ENCODE measurements at places on chromosomes 6 and 20.

DNA sequence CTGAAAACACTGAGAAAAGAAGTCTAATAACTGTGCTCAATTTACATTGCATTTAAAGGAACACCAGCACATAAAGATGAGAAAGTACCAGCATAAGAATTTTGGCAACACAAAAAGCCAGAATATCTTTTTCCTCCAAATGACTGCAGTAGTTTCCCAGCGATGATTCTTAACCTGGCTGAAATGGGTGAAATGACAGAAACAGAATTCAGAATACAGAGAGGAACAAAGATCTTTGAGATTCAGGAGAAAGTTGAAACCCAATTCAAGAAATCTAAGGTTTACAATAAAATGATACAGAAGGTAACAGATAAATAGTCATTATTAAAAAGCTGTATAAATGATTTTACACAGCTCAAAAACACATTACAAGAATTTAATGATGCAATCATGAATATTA, 197.0 kb upstream of the EYS start:
- no peaks in the 10 kb centered on the region for H3K4me1 ChIP-seq
- H3K27ac ChIP-seq, result no peak overlapping the region
- H3K36me3 ChIP-seq, result no peaks in the 10 kb centered on the region
- no peaks in the 10 kb centered on the region for H3K27me3 ChIP-seq
- DNase-seq, result no peak
- no peak overlapping the region for H3K4me3 ChIP-seq

DNA sequence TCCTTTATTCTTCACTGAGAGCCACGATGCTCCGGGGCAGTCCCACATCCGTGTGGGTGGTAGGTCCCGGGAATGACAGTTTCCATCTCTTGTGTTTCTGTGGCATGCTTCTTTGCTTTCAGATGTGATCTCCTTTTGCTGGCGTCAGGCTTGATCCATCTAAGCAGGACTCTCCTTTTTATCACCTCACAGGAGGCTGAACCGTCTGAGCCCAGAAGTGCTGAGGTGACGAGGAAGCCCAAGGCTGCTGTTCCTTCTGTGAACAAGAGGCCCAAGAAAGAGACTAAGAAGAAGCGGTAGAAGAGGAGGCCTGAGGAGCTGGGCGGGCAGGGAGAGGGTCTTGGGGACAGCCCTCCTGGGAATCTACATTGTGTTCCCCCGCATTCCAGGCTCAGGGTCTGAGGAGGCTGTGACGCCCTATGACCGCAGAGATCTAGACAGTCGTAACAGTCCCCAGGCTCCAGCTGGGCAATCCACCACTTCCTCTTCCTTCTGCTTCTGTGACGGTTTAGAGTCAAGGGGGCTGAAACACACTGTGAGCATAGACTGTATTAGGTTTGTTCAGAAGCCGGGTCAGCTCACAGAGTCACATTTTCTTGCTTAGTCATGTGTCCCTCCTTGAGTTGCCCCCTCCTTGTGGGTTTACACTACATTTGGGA, 26.8 kb downstream of the MANBAL start:
- no peaks in the 10 kb centered on the region for H3K27me3 ChIP-seq
- H3K27ac ChIP-seq, result peak overlapping the region; percentile 57
- H3K36me3 ChIP-seq, result no peaks in the 10 kb centered on the region
- H3K4me3 ChIP-seq, result no peak overlapping the region

GRCh38 chr20:49835031-49835430, 22.4 kb downstream of the SLC9A8 start:
- no peak overlapping the region for H3K4me3 ChIP-seq
- no peak for DNase-seq
- no peaks in the 10 kb centered on the region for H3K4me1 ChIP-seq
- H3K27me3 ChIP-seq, result no peaks in the 10 kb centered on the region
- no peak overlapping the region for H3K27ac ChIP-seq
- peaks cover 35% of the 10 kb centered on the region for H3K36me3 ChIP-seq

- H3K36me3 ChIP-seq, result no peaks in the 10 kb centered on the region
- H3K4me1 ChIP-seq, result peaks cover 28% of the 10 kb centered on the region
- no peaks in the 10 kb centered on the region for H3K27me3 ChIP-seq
Measured at GRCh38 chr6:137791281-137792159, 75.5 kb upstream of the TNFAIP3 start.

DNA sequence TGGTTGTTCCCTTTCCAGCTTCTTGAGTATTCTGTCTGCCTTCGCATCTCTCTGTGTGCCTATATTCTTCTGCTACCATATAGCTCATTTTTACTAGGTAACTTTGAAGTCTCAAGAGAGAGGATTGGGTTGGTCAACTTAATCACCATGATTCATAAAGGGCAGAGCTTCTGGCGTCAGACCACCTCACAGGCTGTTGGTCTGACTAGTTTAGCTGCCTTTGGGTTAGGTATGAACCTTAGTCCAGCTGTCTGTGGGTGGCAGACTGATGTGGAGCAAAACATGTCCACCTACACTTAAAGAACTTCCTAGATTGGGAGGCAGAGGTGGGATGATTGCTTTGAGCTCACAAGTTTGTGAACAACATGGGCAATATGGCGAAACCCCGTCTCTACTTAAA, 192.2 kb upstream of the SGK1 start:
- no peaks in the 10 kb centered on the region for H3K36me3 ChIP-seq
- no peak overlapping the region for H3K4me3 ChIP-seq
- H3K27ac ChIP-seq, result no peak overlapping the region
- no peaks in the 10 kb centered on the region for H3K27me3 ChIP-seq

DNA sequence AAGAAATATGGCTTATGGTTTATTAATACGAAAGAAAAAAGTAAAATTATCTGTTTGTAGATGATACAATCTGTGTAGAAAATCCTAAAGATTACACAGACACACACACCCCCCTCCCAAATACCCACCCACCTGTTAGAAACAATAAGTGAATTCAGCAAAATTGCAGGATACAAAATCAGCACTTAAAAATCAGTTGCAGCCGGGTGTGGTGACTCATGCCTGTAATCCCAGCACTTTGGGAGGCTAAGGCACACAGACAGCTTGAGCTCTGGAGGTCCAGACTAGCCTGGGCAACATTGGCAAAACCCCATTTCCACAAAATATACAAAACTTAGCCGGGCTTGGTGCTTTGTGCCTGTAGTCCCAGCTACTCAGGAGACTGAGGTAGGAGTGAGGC, 42.3 kb downstream of the NINL start:
- H3K36me3 ChIP-seq, result no peaks in the 10 kb centered on the region
- no peak overlapping the region for H3K27ac ChIP-seq
- H3K4me3 ChIP-seq, result no peak overlapping the region
- no peaks in the 10 kb centered on the region for H3K27me3 ChIP-seq

DNA sequence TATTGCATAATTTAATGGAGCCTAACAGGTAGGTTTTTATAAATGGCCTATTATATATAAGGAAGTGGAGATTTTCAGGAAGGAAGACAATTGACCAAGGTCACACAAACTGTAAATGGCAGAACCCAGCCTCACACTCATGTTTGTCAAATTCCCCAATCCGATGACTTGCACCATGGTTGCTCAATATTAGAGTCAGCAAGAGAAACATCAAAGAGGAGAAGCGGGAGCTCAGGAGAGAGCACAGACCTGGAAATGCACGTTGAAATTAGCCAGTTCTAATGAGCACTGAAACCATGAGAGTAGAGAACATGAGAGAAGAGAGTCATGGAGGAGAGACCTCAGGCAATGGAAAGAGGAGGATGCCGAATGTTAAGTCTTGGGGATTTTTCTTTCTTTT, 13.5 kb upstream of the MLIP start:
- no peak overlapping the region for H3K27ac ChIP-seq
- H3K4me1 ChIP-seq, result no peaks in the 10 kb centered on the region

GRCh38 chr6:135014353-135014832, 40.2 kb downstream of the HBS1L start:
- peak overlapping the region; percentile 62 for H3K27ac ChIP-seq
- DNase-seq, result peak; percentile 55
- no peaks in the 10 kb centered on the region for H3K36me3 ChIP-seq
- H3K4me1 ChIP-seq, result peaks cover 18% of the 10 kb centered on the region

- no peak overlapping the region for H3K27ac ChIP-seq
- H3K4me3 ChIP-seq, result no peak overlapping the region
- H3K27me3 ChIP-seq, result no peaks in the 10 kb centered on the region
Measured at GRCh38 chr6:154872542-154873114, 122.5 kb upstream of the TIAM2 start.

DNA sequence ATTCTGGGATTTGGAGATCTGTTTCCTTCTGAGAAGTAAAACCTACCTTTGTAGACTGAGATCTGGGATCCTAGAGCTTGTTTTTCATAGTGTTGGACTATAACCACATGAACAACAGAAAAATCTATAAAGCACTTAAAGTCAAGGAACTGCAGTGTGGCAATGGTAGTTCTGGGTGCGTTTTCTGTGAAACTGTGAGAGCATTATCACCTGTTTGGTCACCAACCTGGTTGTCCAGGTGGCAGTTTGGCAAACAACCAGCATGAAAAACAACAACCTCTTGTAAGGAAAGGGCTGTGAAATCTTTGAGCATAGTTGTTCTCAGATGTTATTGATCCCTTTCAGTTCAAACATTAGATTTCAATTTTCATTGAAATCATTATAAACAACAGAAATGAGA, 215.8 kb upstream of the CITED2 start:
- no peak for DNase-seq
- no peaks in the 10 kb centered on the region for H3K36me3 ChIP-seq
- no peaks in the 10 kb centered on the region for H3K4me1 ChIP-seq
- no peak overlapping the region for H3K27ac ChIP-seq

GRCh38 chr6:35230498-35230897, 16.7 kb downstream of the SCUBE3 start:
- no peaks in the 10 kb centered on the region for H3K36me3 ChIP-seq
- H3K27ac ChIP-seq, result no peak overlapping the region
- H3K4me3 ChIP-seq, result no peak overlapping the region
- H3K4me1 ChIP-seq, result no peaks in the 10 kb centered on the region
- no peak for DNase-seq

- H3K4me1 ChIP-seq, result no peaks in the 10 kb centered on the region
- no peak overlapping the region for H3K4me3 ChIP-seq
- no peak for DNase-seq
- no peak overlapping the region for H3K27ac ChIP-seq
Measured at GRCh38 chr6:80142586-80142985, 36.1 kb downstream of the BCKDHB start.

DNA sequence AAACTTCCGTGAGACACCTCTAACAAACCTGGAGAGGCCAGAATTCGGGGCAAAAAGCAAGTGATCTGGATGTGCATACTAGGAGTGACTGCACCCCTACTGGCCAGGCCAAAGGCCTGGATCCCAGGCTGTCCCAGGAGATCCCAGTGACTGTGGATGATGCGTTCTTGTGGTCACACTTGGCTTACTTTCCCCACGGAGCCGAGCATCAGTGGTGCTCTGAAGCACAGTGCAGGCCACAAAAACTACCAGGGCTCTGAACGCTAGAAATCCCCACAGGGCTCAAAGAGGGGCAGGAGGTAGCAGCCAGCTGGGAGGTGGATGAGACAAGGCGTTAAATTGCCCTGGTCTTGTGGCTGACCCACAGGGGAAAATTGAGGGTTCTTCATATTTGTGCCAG, 7.1 kb downstream of the TRIM26 start:
- H3K27ac ChIP-seq, result no peak overlapping the region
- H3K36me3 ChIP-seq, result no peaks in the 10 kb centered on the region
- no peak for DNase-seq
- no peak overlapping the region for H3K4me3 ChIP-seq
- peaks cover 46% of the 10 kb centered on the region for H3K4me1 ChIP-seq

GRCh38 chr20:20699144-20699543, 13.3 kb downstream of the RALGAPA2 start:
- no peaks in the 10 kb centered on the region for H3K4me1 ChIP-seq
- H3K36me3 ChIP-seq, result no peaks in the 10 kb centered on the region
- H3K27me3 ChIP-seq, result no peaks in the 10 kb centered on the region
- no peak overlapping the region for H3K27ac ChIP-seq
- DNase-seq, result no peak

- H3K36me3 ChIP-seq, result no peaks in the 10 kb centered on the region
- H3K27me3 ChIP-seq, result no peaks in the 10 kb centered on the region
- no peak overlapping the region for H3K4me3 ChIP-seq
- no peak overlapping the region for H3K27ac ChIP-seq
Measured at GRCh38 chr20:16749573-16749972, 1.4 kb downstream of the OTOR start.

DNA sequence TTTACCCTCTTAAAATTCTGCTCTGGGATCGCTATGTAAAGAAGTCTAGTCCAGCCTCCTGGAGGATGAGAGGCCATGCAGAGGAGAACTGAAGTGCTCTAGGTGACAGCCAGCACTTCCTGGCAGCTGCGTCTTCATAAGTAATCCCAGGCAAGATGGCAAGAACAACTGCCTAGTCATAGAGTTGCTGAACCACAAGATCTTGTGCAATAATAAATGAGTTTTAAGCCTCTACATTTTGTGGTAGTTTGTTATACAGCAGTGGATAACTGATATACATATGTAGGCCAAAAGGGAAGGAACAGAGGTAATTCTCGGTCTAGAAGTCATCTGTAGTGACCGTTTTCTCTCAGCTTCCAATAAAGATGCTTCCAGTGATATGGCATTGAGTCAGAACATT, 103.8 kb upstream of the FLRT3 start:
- H3K4me1 ChIP-seq, result no peaks in the 10 kb centered on the region
- H3K36me3 ChIP-seq, result no peaks in the 10 kb centered on the region
- no peaks in the 10 kb centered on the region for H3K27me3 ChIP-seq
- no peak overlapping the region for H3K27ac ChIP-seq

DNA sequence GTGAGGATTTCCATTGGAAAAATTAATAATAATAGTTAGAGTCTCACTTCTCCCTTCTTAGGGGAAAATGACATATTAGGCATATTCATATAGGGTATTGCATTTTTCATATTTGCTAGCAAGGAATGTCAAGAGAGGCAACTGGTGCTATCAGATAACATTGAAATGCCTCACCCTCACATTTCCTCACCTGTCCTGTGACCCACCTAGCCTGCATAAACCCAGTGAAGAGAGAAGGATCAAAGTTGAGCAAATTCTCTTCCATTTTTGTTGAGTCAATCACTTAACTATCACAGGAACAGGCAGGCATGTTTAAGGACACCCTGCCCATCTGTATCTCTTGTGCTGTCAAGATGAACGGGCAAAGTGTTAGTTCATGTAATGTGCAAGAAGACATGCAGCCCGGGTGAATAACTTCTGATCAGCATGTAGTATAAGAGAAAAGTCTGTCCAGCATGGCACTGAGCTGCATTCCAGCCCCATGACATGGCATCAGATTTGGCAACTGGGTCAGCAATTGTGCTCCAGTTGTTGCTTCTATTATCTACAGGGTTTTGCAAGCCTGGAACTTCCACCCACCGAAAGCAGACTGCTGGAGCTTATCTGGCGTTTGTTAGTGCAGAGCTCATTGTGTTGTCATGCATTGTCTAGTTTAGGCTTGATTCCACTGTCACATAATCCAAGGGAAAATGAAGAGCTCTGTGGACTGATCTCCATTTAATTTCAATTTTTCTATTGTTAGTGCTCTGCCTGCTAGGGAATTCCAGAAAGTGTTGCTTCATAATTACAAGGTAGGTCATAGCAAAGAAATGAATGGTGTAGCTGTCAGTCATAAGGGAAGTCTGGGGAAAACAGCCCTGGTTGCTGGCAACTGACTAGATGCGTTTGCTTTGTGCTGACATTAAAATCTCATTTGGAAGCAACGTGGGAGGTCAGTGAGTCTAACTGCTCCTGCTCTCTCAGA, 138.4 kb upstream of the TNFAIP3 start:
- no peaks in the 10 kb centered on the region for H3K4me1 ChIP-seq
- no peak for DNase-seq
- H3K36me3 ChIP-seq, result no peaks in the 10 kb centered on the region
- no peak overlapping the region for H3K4me3 ChIP-seq

- H3K4me1 ChIP-seq, result no peaks in the 10 kb centered on the region
- no peak overlapping the region for H3K27ac ChIP-seq
- DNase-seq, result no peak
- H3K36me3 ChIP-seq, result no peaks in the 10 kb centered on the region
Measured at GRCh38 chr6:97909380-97909779, 626.4 kb upstream of the MMS22L start.

Measured in naive thymus-derived CD4-positive, alpha-beta T cell (primary cell).